ENCODE measurements at places on chromosomes 7 and 10.

DNA sequence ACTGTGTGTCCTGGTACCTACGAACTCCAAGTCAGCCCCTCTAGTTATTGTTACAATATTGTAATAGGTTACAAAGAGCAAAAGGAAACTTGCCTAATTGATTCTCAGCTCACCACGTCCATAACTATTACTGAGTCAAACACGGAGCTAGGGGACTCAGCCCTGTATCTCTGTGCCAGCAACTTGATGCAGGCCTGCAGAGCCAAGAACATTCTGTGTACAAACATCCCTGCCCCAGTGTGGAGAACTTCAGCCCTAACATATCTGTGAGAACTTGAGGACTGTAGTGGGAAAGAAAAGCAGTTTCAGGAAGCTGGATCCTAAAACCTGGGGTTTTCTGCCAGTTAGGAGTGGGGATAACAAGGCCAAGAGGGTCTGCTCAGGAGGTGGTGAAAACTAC, 114.9 kb upstream of the PRSS58 start:
- DNase-seq = no peak

DNA sequence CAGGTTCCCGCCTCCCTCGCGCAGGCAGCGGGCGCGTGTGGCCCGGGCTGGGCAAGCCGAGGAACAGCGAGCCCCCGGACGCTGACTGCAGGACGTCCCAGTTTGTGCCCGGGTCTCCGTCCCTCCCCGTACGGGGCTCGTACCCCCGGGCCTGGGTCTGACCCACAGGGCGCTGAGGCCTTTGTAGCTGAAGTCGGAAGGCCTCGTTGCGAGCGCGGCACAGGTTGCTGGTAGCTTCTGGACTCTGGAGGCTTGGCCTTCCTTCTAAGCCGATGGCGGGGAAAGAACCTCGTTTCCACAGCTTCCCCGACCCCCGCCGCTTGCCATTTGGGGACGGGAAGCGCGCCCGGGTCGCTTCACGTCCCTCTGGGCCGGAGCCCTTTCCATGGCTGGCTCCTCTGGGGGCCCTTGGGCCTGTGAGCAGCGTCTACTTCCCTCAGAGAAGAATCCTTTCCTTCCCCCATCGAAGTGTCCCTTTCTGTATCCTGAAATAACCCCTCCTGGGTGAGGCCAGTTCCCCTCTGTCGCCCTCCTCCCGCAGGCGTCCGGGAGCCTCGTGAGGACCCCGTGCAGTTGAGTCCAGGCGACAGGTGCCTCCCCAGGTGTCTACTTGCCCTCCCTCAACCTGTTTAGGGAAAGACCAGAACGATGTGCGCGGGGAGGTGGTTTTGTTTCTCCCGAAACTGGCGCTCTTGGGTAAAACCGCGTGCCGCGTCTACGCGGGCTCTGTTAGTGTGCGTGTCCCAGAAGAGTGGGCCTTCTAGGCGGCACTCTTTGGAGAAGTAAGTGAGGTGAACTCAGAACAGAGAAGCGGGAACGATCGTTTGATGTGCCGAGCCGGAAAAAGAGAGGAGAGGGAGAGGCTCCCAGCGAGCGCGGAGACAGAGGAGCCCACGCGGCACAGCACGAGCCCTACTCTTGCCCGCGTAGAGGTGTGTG, 9.3 kb downstream of the EVX1 start:
- no peak for DNase-seq

DNA sequence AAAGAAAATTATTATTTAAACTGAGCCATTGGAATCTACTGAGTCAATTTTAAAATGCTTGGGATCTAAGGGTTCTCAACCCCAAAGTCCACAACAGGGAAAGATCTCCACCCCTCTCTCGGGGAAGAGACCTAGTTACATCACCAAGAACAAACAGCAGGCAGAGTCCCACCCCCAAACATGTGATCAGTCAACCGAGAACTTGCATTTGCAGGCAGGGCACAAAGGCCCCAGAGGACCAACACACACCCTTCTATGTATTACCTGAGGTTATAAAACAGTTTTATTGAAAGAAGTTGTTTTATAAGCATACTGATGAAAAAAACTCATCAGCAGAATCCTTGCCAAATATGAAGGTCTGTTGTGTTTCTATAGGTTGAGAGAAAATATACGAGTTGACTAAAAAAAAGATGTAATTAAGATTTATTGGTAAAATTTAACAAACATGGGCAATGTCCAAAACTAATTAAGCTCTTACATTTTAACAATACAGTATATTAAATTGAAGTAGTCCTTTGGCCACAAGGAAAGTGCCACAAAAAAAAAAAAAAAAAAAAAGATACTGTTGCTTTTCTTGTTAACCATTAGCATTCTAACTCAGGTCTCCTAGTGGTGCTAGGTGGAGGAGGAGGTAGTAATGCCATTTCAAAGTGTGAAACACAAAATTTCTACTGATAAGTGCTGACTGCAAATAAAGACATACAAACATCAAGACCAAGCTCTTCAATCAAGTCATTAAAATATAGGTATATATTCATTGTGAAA, 975 bp upstream of the USP54 start:
- DNase-seq = no peak

DNA sequence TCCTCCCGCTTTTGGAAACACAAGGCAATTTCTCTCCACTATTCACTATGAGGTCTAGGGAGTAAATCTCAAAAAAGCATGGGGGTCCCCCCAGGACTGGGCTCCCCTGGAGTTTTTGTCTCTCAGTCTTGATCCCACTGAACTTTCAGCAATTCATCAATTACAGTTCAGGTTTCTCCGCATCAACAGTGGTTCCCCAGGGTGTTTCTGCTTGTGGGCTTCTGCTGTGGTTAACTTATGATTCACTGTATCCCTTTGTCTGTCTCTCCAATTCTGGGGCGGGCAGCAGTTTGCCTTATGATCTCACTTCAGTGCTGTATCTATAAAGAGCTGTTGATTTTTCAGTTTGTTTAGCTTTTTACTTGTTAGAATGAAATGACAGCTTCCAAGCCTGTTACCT, 142.6 kb upstream of the CDC14C start:
- DNase-seq = no peak

DNA sequence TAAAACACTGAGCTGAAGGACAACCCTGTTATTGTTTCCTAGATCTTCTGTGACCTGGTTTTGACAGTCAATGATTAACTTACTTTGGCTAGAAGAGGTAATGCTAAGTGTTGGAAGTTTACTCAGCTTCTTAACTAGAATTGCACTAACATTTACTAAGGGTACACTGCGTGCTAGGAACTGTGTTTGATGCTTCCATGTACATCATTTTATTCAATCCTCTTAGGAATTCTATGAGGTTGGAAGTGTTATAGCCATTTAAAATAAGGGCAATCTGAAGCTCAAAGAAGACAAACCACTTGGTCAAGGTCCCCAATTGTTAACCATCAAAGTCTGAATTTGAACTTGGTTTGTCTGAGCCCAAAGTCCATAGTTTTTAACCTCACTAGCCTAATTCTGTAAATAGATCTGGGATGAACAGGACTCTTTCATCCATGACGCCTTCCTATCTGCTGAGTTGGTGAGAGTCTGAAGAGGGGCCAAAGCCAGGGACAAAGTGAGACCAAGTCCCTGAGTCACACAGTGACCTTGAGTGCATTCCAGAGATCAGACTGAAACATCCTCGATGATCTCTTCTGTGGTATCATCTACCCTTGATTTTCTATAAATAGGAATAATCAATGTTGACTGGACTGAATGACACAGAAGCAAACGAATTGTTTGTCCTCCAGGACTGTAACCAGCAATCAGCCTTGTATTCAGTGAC, 29.2 kb upstream of the ZNRF2 start:
- DNase-seq = no peak

- no peak for DNase-seq
Observed at GRCh38 chr7:118870187-118870586, 645.7 kb downstream of the ANKRD7 start.

DNA sequence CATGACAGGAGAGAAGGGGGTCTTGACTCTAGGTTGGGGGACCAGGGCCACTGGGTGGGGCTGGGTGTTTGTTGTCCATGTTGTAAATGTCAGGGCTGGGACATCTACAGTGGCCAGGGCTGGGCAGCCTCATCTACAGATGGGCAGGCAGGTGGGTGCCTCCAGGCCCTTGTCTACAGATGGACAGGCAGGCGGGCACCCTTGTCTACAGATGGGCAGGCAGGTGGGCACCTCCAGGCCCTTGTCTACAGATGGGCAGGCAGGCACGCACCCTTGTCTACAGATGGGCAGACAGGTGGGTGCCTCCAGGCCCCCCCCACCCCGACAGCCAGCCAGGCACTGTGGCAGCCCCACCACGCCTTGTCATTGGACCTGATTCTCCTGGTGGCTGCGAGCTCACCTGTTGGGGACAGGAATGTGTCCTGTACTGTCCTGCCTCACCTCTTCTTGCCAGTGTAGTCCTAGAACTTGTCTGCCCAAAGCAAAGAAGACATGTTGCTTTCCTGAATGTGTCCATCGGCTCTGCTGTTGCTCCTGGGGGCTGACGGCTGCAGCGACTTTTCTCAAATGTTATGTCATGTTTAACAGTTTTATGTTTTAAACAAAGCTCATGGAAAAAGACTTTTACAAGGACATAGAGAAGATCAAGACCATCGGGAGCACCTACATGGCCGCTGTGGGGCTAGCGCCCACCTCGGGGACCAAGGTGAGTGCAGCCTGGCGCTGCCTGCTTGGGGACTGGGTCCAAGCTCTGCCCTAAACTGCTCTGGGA, 129.9 kb downstream of the ADCY1 start:
- DNase-seq = no peak

GRCh38 chr7:50095634-50096033, 2.6 kb upstream of the ZPBP start:
- no peak for DNase-seq

GRCh38 chr10:133379801-133380666, 972 bp downstream of the PAOX start:
- no peak for DNase-seq

- no peak for DNase-seq
Observed at GRCh38 chr7:16051561-16052255, 365.2 kb upstream of the MEOX2 start.

- DNase-seq = no peak
Observed at GRCh38 chr10:58638388-58638787, 125.7 kb downstream of the BICC1 start.

GRCh38 chr7:122989577-122989976, 5.9 kb downstream of the TAS2R16 start:
- DNase-seq = no peak

GRCh38 chr7:143391462-143392404, 10.6 kb downstream of the ZYX start:
- DNase-seq = no peak

DNA sequence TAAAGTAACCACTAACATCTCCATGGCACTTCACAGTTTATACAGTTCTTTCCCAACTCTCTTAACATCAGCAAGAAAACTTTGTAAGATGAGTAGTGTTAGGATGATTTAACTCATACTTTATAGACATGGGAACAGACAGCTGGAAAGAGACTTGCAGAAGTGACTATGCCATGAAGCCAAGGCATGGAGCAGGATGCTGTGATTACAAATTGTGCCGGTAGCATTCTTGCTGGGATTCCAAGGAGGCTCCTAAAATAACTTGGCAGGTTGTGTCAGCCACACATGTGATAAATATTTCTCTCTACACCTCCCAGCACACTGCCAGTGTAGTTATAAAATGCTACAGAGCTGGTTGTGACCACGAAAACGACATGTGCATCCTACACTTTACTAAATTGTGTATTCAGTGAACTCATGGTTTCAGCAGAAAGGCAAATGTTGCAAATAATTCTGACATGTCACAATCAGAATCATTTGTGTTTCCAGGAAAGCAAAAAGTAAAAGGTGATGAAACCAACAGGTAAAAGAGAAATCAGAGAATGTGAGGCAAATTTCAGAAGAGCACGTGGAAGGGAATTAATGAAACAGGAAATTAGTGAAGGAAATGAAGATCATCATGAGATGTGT, 5.6 kb upstream of the CYP3A4 start:
- DNase-seq = no peak

GRCh38 chr7:86149024-86149665, 494.6 kb upstream of the GRM3 start:
- DNase-seq = no peak

GRCh38 chr7:107613948-107614347, 33.9 kb downstream of the BCAP29 start:
- DNase-seq = no peak

- DNase-seq = no peak
Observed at GRCh38 chr10:97063983-97064837, 121.5 kb downstream of the SLIT1 start.

DNA sequence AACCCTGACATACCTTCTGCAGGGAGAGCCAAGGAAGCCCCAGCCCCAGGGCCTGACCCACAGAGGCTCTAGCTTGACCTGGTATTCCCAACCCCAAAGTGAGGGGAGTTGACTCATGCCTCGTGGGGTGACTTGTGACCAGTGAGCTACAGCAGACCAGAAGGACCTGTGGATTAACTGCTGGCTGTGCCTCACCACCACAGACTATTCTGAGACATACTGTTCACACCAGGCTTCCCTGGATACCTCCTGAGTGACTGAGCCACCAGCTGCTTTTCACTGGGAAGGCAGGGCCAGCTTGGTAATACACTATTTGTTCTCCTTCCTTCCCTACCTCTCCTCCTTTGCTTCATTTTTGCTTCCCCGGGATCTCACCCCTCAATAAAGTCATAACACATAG, 7.3 kb downstream of the PLXNA4 start:
- DNase-seq = no peak

DNA sequence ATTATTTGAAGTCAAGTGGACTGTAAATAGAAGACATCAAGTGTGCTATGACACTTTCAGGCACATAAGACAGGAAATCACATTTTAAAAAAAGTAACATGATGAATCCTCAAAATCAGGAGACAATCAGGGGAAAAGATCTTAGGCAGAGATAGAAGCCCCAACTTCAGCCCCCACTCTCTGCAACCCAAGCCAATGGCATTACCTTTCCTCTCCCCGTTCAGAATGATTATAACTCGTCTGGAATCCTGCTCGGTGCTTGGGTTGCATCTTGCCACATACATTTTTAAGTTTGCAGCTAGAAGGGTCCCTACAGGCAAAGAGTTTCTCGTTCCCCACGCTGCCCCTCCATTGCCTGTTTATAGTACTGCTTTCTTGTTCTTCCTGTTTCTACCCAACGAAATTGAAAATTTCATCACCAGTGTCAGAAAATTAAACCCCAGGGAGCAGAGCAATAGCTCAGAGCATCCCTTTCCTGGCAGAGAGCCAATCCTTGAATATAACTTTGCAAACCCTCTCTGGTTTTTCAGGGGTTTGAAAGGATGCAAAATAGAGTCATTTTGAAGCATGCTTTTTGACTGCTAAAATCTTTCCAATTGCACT, 260.5 kb upstream of the AOAH start:
- DNase-seq = no peak

DNA sequence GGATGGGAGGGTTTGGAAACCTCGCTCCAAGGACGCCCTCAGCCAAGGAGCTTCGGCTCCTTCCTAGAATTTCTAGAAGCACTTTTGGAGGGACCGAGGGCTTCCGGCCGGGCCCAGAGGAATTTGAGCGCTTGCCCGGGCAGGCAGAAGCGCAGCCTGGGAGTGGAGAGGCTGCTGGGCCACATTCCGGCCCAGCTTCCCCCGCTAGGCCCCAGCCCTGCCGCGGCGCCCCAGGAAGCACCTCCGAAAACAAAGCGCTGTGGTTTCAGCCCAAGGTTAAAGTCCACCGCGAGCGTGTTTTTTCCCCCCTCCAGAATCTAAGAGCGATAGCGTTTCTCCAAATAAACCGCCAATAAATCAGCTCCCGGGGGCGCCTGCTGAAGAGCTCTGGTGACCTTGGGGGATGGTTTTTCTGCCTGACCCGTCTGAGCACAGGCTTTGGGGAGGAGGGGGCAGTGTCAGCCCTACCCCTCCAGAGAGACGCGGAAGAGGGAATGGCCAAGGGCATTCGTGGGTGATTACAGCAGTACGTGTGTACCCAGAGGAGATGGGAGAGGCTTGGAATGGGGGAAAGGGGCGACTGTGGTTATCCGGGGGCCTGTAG, 5.7 kb upstream of the TNRC18 start:
- peak; percentile 5 for DNase-seq

GRCh38 chr10:132572545-132572937, 35.0 kb downstream of the INPP5A start:
- no peak for DNase-seq
